AG04449 (cell line): ENCODE measurements at places on chromosomes 1 and 21.

DNA sequence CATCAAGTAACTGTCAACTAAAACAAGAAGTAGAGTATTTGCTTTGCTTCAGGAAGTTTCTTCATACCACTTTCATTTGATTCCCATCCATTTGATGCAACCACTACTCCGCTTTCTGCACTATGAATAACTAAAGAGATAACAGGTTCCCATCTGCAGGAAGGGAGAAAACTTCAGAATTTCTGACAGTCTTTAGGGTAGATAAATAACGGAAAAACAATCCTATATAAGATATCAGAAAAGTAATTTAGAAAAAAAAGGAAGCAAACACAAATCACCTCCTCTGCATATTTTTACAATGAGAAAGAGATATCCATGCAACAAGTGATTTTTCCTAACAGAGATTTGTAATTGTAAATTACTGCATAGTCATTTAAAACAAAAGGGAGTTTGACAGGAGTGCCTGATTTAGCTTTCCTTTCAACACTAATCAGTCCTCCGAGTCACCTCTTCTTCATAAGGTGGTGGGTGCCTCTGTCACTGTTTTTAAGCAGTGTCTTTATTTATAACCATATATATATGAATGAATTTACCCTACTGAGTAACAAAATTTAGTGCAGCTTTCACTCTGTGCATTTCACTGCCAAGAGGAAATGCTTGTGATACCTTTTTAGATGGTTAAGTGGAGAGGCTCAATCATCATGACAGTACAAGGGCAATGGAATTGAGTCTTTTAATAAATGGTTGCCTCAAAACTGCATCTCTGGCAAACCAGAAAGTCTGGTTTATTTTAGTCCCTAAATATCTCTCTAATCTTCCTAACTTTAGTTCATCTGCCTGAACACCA is 1920.4 kb downstream of the MRPL39 start:
- DNase-seq: no peak

DNA sequence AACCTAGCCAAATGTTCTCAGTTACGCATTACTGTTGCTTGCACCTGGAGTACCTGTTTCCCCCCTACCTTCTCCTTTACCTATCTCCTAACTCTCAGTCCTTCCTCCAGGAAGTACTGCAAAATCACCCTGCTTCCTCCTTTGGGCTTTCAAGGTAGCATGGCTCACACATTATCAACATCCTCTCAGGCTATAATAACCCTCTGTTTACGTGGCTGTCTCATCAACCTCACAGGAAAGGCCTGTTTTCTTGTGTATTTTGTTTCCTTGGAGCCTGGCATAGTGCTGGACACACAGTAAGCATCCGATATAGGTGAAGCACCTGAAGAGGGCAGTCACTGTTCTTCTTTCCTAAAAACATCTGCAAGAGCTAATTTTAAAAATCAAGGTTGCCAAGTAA is 32.7 kb upstream of the ANGPTL7 start:
- no peak for DNase-seq

DNA sequence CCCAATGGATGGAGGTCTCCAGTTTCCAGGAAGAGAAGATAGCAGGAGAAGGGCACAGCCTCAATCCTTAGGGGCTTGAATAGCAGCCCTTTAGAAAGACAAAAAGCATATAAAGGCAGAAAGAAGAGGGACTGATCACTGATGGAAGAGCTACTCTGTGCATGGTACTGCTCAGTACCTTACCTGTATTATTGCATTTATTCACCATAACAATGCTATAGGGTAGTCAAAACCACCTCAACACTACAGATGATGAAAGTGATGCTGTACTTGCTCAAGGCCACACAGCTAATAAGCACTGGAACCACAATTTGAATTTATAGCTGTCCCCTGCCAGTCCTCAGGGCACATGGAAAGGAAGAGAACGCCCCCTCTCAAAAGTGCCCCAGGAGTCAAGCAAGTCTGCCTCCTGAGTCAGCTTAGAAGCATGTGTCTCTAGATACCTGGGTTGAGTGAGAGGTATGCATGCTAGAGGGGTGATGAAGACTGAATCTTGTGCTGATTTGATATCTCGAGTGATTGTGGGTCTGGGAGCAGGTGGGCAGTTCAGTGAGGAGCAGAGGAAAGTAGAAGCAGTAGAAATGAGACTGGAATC is 13.6 kb downstream of the DDAH1 start:
- DNase-seq: no peak

DNA sequence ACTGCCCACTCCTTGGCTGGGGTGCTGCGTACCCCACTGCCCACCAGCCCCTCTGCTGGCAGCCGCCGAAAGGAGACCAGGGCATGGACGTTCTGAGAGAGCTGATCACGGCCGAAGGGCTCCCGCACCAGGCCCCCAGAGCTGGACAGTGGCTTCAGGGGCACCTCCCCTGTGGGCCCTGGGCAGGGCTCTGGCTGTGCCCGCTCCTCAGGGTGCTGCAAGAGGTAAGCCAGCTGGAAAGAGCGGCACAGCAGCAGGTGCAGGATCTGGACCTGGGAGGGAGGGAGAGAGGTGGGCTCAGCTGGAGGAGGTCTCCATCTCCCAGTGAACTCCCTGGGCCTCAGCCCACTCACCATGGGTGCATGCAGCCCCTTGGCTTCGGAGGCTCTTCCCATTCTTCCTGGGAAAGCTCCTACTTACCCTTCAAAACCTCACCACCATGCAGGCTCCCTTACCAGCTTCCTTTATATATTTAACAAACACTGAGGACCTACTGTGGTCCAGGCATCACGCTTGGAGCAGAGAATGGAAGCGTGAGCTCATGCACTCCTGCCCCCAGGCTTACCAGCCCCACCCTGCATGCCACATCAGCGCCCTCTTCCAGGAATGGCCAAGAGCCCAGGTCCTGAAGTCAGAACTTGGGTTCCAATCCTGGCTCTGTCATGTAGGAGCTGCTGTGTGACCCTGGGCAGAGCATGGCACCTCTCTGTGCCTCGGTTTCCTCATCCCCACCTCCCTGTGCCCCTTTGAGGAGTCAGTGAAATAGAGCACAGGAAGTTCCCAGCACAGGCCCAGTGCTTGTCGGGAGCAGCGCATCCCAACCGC is 6.8 kb upstream of the KIF17 start:
- no peak for DNase-seq

DNA sequence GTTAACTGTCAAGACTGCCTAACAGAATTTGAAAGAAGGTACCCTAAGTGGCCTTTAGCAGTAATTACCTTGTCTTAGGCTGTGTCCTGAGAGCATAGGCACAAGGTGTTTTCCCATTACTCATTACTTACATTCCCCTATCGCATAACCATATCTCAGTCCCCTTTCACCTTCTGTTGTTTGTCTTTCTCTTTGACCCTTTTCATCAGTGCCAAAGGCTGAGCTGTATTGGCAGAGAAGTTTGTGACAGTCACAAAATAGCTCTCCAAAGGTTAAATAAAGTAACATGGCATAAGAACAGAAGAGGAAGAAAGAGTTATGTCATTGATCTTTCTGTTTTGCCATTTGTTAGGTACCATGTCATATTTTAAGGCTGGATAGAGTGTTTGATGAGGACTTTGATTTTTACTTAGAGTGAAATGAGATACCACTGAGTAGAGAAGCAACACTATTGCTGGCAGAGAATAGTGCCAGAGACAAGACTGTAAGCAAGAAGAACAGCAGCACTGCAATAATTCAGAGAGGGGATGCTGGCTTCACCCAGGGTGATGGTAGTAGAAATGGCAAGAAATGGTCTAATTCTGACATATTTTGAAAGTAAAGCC is 497.8 kb downstream of the TTLL7 start:
- DNase-seq: no peak

- no peak for DNase-seq
Measured at GRCh38 chr1:54326543-54327385, 79.4 kb downstream of the SSBP3 start.

- DNase-seq: no peak
Measured at GRCh38 chr1:42423681-42424080, 32.1 kb downstream of the ZMYND12 start.

GRCh38 chr1:205665201-205666045 is 14.9 kb downstream of the SLC45A3 start:
- no peak for DNase-seq

- DNase-seq: no peak
Measured at GRCh38 chr21:33762803-33763581, 120.7 kb downstream of the ITSN1 start.

DNA sequence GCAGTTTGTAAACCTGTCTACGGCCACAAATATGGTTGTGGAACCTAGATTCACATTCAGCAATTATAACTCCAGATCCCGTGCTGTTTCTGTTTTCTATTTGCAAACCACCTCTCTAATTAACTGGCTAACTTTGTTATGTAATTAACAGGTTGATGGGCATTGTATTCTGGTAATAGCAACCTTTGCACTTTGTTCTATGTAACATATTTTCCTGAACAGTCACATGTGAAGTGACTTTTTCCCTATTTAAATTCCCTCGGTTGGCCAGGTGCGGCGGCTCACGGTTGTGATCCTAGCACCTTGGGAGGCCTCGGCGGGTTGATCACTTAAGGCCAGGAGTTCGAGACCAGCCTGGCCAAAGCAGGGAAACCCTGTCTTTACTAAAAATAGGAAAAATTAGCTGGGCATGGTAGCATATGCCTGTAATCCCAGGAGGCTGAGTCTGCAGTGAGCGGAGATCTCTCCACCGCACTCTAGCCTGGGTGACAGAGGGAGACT is 1.4 kb downstream of the ACADM start:
- no peak for DNase-seq

DNA sequence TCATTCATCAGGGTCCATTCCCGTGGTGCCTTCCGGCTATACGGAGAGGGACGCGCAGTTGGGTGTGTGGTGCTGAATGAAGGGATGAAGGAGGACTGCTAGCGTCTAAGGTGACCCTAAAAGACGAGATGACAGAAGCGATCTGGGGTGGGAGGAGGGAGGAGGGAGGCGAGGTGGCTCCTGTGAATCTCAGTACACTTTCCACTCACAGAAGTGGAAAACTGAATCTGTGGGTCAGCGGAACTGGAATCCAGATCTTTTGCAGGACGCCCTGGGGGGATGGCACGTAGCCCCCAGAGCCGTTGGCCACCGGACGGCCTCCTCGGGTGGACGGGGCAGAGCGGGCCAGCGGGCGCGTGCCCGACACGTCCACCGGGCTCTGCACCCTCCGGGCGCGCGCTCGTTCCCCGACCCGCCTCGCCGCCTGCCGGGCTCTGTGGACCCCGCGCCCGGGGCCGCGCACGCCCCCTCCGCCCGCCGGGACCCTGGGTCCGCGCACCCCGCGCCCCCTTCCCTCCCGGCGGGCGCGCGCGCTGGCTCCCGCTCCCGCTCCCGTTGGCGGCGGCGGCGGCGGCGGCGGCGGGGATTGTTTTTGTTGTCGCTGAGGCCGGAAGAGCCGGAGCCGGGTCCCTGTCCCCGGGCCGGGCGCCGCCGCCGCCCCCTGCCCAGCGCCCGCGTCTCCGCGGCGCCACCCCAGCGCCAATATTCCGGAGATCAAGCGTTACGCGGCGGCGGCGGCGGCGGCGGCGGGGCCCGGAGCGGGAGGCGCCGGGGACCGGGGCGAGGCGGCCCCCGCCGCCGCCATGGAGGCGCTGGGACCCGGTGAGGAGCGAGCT is at the start of gene AGO4:
AGO4 (plus strand) TSS at position 403 of the 836 bp plus-strand sequence; CDS start at position 804, 401 bp downstream.
- DNase-seq: no peak

GRCh38 chr1:26598890-26599289 is 69.3 kb downstream of the RPS6KA1 start:
- no peak for DNase-seq

- DNase-seq: no peak
Measured at GRCh38 chr1:9164919-9165318, 36.0 kb upstream of the GPR157 start.

DNA sequence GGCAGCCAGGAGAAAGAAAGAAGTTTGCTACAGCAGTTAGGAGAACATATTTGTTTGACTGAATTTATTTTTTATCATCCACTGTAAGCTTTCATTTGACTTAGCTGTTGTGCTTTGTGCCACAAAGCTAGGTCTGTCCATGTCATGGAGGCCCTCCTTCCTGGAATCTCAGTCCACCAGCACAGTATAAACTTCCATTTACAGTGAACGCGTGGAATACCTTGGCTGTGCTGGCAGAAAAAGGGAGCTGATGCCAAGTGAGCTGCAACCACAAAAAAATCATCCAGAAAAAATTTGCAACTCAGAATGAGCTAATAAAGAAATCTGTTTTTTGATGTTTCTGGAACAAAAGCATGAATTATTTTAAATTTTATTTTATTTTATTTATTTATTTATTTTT is 72.6 kb downstream of the ATP6V1G3 start:
- no peak for DNase-seq

DNA sequence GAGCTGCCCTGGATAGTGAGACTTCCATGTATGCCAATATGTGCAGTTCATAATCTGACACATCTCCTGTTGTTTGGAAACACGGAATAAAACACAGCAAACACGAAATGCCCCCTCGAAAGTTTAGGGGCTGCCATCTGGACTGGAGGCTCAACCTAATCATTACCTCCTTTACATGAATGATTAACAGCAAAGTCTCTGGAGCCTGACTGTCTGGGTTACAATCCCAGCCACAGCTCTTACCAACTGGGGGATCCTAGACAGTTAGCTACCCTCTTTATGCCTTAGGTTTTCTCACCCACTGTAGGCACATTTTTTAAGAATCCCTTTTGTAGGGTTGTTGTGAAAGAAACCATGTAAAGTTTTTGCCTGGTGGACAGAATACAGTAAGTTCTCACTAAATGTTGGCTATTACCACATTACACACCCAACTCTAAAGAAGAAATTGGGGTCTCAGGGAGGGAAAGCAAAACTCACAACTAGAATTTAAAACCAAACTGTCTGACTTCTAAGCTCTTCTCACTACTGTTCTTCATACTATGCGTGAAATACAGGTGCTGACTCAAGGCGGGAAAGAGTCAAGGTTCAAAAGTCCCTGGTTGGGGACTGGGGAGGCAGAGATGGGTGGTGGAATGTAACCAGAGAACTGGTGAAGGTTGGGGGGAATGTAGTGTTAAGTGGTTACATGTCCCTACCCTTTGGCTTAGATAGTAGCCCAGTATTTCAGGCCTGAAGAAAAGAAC is 24.2 kb downstream of the CYP4A22 start:
- DNase-seq: no peak

- DNase-seq: no peak
Measured at GRCh38 chr1:44406737-44407429, 1.8 kb downstream of the RNF220 start.

- no peak for DNase-seq
Measured at GRCh38 chr1:14261395-14261794, 337.1 kb upstream of the KAZN start.

GRCh38 chr21:14763695-14764064 is 217.6 kb upstream of the SAMSN1 start:
- DNase-seq: no peak

DNA sequence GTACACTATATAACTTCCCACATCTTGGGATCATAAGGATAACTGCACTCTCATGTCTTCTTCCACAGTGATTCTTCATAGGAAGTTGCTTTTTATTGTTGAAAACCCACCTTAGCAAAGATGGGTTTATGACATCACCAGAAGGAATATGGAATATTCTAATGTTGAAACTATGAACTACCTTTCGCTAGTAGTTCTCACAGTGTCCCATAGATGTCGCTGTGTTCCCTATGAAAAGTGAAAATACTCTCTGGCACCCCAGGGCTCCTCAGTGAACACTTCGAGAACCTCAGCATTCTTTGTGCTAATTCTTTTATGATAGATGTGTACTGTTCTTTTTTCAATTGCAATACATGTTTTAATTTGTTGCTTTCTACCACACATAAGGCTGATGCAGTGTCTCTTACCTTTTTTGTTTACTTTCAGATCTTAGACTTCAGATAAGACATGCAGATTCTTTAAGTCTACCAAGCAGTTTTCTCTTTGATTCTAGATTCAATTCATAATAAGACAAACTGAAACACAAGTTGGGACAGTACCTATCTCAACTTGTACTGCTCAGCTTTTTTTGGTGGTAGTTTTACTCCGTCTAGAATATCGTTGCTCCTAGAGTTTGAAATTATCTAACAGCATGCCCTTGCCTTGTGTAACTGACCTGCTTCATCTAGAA is 90.8 kb downstream of the GTF2B start:
- no peak for DNase-seq
